ENCODE measurements at places on chromosomes 5 and 9.

DNA sequence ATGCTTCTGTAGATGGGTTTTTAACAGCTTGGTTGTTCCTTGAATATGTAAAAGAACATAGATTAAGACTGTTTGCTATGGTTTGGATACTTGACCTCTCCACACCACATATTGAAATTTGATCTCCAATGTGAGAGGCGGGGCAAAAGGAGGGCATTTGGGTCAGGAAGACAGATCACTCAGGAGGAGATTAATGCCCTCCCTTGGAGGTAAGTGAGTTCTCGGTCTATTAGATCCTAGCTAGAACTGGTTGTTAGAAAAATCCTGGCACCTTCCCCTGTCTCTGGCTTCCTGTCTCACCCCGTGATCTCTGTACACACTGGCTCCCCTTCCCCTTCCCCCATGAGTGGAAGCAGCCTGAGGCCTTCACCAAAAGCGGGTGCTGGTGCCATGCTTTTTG is 281.1 kb upstream of the ANKRD55 start:
- no peak for DNase-seq

GRCh38 chr9:1065130-1065529 is 15.0 kb downstream of the DMRT2 start:
- DNase-seq = no peak

DNA sequence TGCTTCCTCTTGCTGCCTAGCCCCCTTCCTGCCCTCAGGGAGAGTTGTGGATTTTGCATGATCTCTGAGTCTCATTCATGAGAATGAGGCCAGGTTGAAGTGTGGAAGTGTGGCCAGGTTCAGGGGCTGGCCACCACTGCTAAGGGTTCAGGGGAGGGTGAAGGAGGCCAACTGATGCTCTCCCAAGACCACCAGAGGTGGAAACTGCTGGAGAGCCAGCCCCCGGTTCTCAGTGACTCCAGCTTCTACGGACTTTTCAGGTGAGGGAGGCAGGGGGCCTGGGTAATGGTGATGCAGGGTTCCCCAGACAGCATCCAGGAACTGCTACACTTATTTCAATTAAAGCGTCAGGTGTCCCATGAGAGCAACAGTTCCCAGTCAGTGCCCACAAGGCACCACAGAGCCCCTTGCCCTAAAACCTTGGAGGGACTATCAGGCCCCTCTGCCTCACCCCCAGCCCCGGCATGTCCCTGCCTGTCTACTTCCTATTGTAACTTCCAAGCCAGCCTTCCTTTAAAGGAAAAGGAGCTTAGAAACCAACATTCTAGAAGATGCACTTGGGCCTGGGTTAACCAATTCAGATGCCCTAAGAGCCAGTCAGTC is 50.1 kb downstream of the AMBP start:
- no peak for DNase-seq

DNA sequence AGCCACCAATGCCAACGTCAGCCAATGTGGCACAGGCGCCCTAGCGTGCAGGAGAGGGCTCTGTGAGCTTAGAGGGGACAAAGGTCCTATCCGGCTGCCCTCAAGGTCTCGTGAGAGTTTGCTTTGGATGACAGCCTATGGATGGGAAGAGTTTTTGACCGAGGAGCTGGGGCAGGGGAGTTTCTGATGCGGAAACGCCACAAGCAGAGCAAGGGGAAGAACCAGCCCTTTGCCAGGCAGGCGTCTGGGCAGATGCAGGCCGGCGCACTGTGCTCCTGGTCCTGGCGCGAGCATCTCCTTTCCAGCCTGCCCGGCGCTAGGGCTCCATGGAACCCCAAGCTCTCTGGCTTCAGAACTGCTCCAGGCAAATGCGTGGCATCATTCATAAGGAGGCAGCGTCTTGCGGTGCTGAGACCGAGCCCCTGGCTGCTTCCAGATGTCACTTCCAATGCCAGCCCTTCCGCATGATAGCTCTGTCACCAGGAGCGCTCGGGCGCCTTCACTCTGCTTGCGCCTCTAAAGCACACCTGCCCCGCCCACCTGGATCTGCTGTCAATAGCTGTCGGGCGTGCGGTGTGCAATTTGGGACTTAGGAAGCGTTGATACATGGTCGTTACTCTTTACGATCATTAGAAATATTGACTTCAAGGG is 374.9 kb upstream of the IRX1 start:
- DNase-seq = no peak

- no peak for DNase-seq
Observed at GRCh38 chr9:4600368-4600767, 61.7 kb upstream of the PLPP6 start.

- DNase-seq = no peak
Observed at GRCh38 chr9:124377551-124378406, 37.5 kb downstream of the PSMB7 start.

GRCh38 chr5:28512648-28513047 is 1474.3 kb upstream of the CDH9 start:
- DNase-seq = no peak

- DNase-seq = no peak
Observed at GRCh38 chr9:125953314-125954019, 206.3 kb downstream of the PBX3 start.

- DNase-seq = no peak
Observed at GRCh38 chr5:32159328-32160072, 14.6 kb downstream of the GOLPH3 start.

DNA sequence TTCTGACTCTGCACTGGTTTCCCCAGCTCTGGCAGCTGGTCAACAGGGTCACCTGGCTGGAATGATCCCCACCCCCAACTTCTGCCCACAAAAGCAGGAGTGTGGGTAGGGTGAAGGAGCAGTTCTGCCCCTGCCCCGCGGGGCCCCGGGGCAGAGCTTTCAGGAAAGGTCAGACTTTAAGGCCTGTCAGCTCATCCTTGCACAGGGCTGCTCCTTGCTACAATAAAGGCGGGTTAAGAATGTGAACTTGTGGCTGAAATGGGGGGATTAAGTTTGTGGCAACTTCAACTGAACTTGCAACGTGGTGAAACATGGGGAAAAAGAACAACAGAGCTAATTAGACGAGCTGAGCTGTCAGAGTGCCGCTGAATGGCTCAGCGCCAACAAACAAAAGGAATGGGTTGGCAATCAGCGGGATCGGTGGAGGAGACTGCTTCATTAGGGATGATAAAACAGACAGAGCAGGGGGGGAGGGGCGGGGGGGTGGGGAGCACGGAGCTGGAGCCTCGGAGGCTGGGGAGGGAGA is 50.8 kb downstream of the CRB2 start:
- no peak for DNase-seq

DNA sequence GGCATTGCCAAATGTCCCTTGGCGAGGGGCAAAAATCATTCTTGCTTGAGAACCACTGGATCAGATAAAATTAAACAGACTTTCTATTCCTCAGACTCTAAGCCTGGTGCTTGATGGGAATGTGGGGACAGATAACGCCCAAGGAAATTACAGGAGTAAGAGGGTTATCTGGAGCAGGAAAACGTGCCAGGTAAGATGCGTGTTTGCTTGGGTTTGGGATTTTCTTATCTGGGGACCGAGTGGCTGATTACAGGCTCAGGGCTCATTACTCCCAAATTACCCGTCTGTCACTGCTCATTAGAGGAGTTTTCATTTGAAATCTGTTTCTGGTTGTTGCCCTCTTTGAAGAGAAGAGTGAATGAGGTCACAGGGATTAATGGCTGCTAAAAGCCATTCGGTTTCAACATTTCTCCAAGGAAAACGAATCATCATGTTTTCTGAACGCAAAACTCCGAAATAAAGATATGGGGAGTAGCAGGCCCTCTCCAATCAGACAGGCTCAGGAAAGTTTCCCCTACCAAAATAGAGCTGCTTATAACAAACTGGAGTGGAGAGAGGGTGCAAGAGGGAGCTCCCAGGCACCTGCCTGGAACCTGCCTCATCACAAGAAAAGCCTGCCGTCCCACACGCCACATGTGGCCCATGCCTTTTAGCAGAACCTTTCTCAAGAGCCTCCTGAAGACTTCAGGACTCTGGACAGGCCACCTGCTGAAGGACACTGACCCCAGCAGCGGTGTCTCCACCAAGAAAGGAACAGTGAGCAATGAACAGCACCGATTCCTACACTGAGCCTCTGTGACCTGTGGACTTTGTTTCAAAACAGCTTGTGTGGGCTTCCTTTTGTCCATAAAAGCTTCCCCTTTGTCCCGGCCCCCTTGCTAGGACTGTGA is 136.4 kb downstream of the ICE1 start:
- DNase-seq = no peak

DNA sequence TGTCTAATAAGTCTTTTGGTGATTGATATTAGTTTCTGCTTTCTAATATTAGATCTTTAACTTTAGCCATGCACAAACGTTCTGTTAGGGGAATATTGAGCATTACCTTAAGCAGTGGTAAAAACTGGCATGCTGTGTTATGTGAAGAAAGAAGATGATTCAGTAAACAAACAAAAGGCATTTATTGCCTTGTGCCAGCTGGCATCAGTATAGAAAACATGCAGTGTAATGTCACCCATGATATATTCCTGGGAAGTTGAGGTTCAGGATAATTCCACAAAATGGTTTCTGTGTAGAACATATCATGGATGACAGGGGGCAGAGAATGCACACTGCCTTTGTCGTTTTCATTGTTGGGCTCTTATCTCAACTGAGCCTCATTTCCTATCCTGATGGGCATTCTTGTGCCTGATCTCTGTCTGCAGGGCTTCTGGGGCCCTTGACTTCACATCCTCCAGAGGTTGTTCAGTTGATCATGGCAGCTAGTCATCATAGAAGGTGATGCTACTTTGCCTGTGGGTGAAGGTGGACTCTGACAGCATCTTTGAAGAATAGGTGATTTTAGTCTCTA is 24.2 kb downstream of the LRRTM2 start:
- DNase-seq = no peak

- DNase-seq = no peak
Observed at GRCh38 chr5:7827610-7828009, 23.3 kb downstream of the CFAP90 start.

DNA sequence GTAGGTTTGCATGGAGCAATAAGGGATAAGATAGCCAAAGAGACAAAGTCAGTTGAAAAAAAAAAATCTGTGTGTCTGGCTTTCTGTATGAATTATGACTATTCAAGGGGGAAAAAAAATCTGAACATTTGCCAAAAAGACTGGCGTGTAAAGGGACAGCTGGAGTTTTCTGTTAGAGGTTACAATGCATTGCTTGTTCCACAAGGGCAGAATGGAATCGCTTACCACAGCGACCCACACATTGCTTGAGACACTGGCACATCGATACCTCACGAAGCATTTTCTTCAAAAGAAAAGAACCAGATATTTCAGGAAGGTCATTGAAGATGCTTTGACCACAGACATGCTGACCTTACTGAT is 327.8 kb downstream of the TMEM167A start:
- no peak for DNase-seq

DNA sequence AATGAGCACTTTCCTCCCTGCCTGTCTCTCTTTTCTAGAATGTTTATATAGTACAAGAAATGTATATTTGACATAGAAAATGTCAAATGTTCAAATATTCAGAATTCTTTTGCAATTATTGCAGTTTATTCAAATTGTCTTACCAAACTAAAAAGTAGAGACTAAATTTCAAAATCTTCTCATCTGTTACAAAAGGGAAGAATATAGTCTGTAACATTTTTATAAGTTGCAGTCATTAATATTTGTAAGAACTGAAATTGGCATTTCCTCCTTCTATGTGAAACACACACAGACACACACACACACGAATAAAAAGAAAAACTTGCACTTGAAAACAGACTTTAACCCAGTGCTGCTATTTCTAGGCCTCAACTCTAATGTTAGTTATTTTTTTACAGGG is 56.4 kb downstream of the NR3C1 start:
- no peak for DNase-seq

- no peak for DNase-seq
Observed at GRCh38 chr5:132828846-132829494, 1.5 kb downstream of the SHROOM1 start.

GRCh38 chr5:131795879-131796792 is 681 bp downstream of the FNIP1 start:
- DNase-seq = peak; percentile 5

DNA sequence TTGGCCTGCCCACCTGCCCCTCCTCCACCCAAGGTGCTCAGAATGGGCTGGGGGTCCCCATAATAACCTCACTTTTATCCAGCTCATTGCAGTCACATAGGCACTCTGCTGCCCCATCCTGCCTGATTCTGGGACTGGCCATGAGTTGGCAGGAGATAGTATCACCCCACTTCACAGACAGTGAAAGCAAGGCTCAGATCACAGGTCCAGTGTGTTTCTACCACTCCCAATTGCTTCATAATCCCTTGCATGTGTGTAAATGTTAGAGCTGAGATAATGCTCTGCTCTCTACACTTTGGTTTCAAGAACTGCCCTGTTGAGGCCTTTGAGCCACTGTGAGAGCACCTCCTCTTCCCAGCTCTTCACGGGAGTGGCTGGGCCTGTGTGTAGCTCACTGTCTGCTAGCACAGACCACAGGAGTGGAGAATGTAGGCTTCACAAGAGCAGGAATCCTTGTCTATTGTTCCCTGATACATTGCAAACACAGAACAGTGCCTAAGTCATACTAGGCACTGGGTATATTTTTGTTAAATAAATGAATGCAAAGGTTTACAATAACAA is 8.4 kb downstream of the PCYOX1L start:
- no peak for DNase-seq

- no peak for DNase-seq
Observed at GRCh38 chr5:138305797-138306196, 25.8 kb downstream of the CDC25C start.

DNA sequence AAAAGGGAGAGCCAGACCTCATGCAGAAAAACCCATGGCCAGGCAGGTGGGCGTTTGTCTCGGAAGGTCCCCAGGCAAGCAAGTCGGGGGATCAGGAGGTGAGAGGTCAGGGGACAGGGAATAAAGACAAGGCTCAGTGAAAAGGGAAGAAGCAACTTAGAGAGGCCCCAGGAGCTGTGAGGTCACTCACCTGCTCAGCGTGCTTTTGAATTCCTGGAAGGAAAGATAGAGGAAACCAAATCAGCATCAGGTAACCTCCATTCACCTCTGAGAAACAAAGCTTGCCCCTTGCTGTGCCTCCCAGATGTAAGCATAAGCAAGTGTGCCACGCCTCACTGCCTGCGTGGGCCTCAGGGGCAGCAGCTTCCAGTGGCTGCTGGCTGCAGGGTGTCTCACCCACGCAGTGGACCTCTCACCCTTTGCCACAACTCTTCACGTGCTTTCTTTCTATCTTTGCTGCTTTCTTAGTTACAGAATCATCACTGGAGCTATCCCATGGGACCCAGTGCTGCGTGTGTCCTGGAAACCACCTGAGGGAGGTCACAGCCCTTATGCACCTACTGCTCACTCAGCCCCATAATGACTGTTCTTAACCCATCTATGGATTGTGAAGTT is 6.0 kb downstream of the TRIM7 start:
- DNase-seq = no peak

GRCh38 chr5:55415071-55415470 is 107.3 kb downstream of the MTREX start:
- no peak for DNase-seq
